ENCODE measurements at places on chromosomes 3 and 15.

DNA sequence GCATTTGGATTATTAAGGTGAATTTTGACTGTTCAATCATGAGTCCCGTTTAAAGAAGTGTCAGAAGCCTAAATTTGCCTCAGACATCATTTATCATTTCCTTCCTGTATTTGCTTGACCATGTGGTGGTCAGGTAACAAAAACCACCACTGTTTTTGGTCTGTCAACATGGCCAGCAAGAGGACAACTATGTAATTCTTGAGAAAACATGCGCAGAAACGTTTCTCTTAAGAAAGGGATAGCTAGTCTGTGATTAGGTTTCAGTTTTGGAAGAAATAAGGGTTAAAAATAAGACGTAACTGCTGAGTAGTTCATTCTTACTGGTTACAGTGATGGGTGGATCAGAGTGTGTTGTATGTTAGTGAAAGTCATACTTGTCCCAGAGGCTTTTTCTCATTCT, 204.5 kb downstream of the AKAP13 start:
- DNase-seq, result no peak

- DNase-seq, result no peak
Observed at GRCh38 chr15:93987068-93987467, 244.3 kb upstream of the MCTP2 start.

DNA sequence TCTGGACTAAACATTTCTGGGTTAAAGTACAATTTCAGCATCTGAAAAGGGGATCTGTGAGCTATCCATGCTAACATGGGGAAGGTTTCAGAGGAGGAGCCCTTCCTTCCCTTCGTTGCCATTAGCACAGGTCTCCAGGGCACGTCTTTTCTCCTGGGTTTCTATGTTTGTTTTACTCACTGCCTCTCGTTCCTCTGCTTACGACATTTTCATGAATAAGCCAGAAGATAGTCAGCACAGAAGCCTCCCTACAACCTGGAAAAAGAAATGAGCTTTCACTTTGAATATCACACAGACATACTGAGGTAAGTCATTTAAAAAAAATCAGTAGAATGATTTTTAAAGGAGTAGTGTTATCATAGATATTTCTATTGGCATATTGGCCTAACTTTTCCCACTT, 117.2 kb upstream of the KCNMB2 start:
- DNase-seq, result no peak

GRCh38 chr3:55484191-55484689, 2.9 kb downstream of the WNT5A start:
- DNase-seq, result no peak

DNA sequence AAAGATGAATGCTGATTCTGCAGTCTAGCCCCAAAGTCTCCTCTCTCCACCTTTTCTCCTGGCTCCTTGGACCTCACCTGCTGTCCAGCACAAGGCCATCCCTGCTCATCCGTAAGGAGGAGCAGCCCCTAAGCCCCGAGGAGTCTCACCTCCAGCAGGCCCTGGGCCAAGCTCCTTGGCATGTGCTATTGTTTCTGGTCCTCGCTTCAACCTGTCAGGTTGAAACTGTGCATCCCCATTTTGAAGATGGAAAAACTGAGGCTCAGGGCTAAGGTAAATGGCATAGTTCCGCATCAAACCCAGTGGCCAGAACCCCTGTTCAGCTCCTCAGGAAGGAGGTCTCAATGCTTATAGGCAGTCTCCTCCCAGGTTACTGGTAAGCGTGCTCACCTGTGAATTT, 26.1 kb downstream of the CHDH start:
- DNase-seq, result no peak

DNA sequence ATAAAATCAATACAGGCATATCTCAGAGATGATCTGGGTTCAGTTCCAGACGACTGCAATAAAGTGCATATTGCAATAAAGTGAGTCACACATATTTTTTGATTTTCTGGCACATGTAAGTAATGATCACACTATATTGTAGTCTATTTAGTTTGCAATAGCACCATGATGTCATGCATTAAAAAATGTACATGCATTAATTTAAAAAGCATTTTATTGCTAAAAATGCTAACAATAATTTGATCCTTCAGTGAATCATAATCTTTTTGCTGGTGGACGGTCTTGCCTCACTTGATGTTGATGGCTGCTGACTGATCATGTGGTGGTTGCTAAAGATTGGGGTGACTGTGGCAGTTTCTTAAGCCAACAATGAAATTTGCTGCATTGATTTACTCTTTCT, 511.1 kb downstream of the OTOL1 start:
- DNase-seq, result no peak
